ENCODE measurements at places on chromosomes 1 and 21.

GRCh38 chr21:34999397-34999941 lies 49.6 kb downstream of the RUNX1 start:
- H3K27me3 ChIP-seq: no peaks in the 10 kb centered on the region
- H3K4me3 ChIP-seq: no peak overlapping the region
- no peak for DNase-seq
- H3K4me1 ChIP-seq: peaks cover 29% of the 10 kb centered on the region
- peak overlapping the region; percentile 3 for H3K27ac ChIP-seq

DNA sequence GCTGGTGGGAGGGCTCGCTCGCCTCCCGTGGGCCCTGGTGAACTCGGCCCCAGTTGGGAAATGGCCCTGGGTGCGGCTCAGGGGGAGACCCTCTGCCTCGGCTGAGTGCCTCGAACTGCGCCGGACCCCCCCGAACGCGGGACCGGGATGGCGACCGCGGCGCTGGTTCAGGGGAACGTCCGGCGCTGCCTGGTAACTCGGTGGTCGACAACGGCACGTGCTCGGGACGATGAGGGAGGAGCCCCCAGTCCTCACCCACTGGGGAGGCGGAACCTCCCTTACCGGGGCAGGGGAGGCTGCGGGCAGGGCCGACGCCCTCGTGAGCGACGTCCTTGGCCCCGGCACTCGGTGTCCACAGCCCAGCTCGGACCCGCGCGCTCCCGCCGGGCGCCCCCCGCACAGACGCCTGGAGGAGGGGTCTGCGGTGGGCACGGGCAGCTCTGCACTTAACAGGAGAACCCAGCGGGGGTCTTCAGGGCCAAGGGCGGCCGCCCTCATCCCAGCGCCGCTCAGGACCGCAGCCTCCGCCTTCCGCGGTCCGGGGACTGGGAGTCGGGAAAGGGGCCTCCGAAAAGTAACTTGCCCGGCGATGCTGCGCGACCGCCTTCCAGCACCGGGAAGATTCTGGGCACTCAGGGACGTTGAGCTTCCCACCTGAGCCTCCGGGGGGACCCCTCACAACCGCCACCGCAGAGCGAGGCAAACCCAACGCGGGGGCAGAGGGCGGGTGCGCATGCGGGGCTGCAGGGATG lies 1.7 kb downstream of the HES4 start:
- no peaks in the 10 kb centered on the region for H3K36me3 ChIP-seq
- no peak overlapping the region for H3K4me3 ChIP-seq
- peaks cover 46% of the 10 kb centered on the region for H3K4me1 ChIP-seq
- no peak for DNase-seq
- H3K27me3 ChIP-seq: peaks cover 60% of the 10 kb centered on the region

- peaks cover 12% of the 10 kb centered on the region for H3K4me1 ChIP-seq
- H3K27ac ChIP-seq: no peak overlapping the region
- no peak overlapping the region for H3K4me3 ChIP-seq
- H3K27me3 ChIP-seq: no peaks in the 10 kb centered on the region
These were observed 61.4 kb upstream of the S1PR1 start for GRCh38 chr1:101175466-101175865.

- no peaks in the 10 kb centered on the region for H3K27me3 ChIP-seq
- no peaks in the 10 kb centered on the region for H3K36me3 ChIP-seq
- H3K27ac ChIP-seq: no peak overlapping the region
- no peak overlapping the region for H3K4me3 ChIP-seq
- no peak for DNase-seq
These were observed 67.9 kb upstream of the ZNF648 start for GRCh38 chr1:182129398-182129797.

GRCh38 chr1:21499283-21499950 lies 9.8 kb upstream of the ALPL start:
- H3K4me1 ChIP-seq: no peaks in the 10 kb centered on the region
- H3K4me3 ChIP-seq: no peak overlapping the region
- H3K36me3 ChIP-seq: no peaks in the 10 kb centered on the region
- no peak for DNase-seq
- no peaks in the 10 kb centered on the region for H3K27me3 ChIP-seq

GRCh38 chr1:79363430-79363829 lies 356.9 kb upstream of the ADGRL4 start:
- no peak overlapping the region for H3K27ac ChIP-seq
- H3K36me3 ChIP-seq: no peaks in the 10 kb centered on the region
- H3K4me3 ChIP-seq: no peak overlapping the region
- no peaks in the 10 kb centered on the region for H3K4me1 ChIP-seq

DNA sequence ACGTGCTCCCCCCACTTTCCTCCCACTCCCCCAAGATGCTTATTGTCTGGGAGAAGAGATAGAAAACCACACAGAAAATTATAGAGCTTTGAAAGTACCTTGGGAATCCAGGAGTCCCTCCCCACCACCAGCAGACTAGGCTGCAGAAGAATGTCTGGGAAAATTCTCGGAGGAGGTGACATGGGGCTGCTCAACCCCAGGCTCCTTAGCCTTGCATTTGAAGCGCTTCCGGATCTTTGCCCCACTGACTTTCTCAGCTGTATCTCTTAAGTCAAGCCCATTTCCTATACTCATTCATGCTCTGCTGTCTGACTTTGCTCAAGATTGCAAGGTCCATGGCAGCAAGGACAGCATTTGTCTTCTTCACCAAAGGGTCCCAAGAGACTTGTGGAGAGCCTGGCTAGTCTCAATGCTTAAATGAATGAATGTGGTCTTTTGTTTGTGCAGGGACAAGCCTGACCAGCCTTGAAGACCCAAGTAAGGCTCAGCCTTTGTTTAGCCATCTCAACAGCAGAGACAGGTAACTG lies 38.0 kb downstream of the DNTTIP2 start:
- no peak overlapping the region for H3K4me3 ChIP-seq
- peaks cover 6% of the 10 kb centered on the region for H3K4me1 ChIP-seq
- H3K36me3 ChIP-seq: no peaks in the 10 kb centered on the region
- H3K27ac ChIP-seq: no peak overlapping the region
- no peak for DNase-seq

GRCh38 chr1:12406211-12407021 lies 176.6 kb downstream of the VPS13D start:
- no peak overlapping the region for H3K4me3 ChIP-seq
- no peak for DNase-seq
- no peak overlapping the region for H3K27ac ChIP-seq
- H3K27me3 ChIP-seq: no peaks in the 10 kb centered on the region

DNA sequence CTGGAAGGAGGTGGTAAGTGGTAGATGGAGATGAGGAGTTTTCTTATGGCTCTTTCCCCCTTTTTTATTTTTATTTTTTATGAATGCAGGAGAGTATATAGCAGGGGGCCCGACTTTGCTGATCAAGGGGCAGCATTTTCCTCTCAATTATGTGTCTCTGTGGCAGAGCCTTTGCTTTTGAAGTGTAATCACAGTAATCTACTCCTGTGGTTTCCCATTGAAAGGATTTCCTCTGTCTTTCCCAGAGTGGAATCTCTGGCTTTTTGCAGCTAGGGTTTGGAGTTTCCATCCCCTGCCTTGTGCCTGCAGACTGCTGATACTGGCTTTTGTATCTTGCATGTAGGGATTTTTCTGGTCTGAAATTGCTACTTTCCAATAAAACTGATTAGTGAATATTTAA lies 29.1 kb downstream of the ARID1A start:
- no peak overlapping the region for H3K4me3 ChIP-seq
- H3K36me3 ChIP-seq: peaks cover 6% of the 10 kb centered on the region
- DNase-seq: no peak
- H3K27ac ChIP-seq: peak overlapping the region; percentile 21
- peaks cover 66% of the 10 kb centered on the region for H3K4me1 ChIP-seq
- H3K27me3 ChIP-seq: no peaks in the 10 kb centered on the region

GRCh38 chr1:116492358-116492811 lies 78.4 kb downstream of the CD58 start:
- H3K4me1 ChIP-seq: no peaks in the 10 kb centered on the region
- no peak for DNase-seq
- no peaks in the 10 kb centered on the region for H3K36me3 ChIP-seq

- no peak overlapping the region for H3K27ac ChIP-seq
- no peaks in the 10 kb centered on the region for H3K36me3 ChIP-seq
- no peaks in the 10 kb centered on the region for H3K4me1 ChIP-seq
- H3K27me3 ChIP-seq: no peaks in the 10 kb centered on the region
- no peak for DNase-seq
- H3K4me3 ChIP-seq: no peak overlapping the region
These were observed 141.3 kb upstream of the IGSF21 start for GRCh38 chr1:17966341-17966740.

GRCh38 chr1:166999500-167000055 lies 10.5 kb downstream of the MAEL start:
- H3K27ac ChIP-seq: no peak overlapping the region
- DNase-seq: no peak
- no peaks in the 10 kb centered on the region for H3K27me3 ChIP-seq
- no peak overlapping the region for H3K4me3 ChIP-seq

DNA sequence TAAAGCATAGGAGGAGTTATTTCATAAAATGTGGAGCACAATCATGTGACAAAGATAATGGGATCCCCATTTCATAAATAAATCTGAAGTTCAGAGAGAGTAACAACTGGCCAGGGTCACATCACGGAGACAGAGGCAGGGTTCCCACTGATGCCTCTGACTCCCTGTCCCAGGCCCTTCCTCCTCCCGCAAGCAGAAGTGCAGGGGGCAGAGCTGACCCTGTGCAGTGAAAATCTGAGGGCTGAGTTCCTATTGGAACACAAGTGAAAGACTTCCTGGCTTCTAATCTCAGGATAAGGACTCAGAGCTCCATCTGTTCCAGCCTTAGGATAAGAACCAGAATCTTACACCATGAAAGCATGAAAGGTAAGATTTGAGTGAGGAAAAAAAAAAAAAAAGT lies 22.0 kb downstream of the SELL start:
- no peaks in the 10 kb centered on the region for H3K36me3 ChIP-seq
- H3K4me1 ChIP-seq: peaks cover 43% of the 10 kb centered on the region
- no peaks in the 10 kb centered on the region for H3K27me3 ChIP-seq

DNA sequence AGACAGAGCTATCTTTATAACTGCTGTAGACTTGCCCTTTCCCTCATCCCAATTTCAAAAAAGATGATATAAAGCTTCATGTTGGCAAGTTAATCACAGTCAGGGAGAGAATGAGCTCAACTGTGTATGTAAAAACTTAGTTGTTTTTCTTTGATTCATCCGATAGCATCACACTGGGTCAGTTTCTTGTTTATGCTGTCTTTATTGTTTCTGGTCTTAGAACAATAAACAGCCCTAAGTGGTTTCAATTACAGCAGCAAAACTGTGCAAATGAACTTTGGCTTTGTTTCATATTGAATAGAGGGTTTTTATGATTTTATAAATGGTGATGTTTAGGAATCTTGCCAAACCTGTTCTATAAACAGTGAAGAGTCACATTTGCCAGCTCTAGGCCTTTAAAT lies 423.8 kb upstream of the CXADR start:
- no peaks in the 10 kb centered on the region for H3K4me1 ChIP-seq
- DNase-seq: no peak
- H3K27me3 ChIP-seq: no peaks in the 10 kb centered on the region
- no peaks in the 10 kb centered on the region for H3K36me3 ChIP-seq
- H3K4me3 ChIP-seq: no peak overlapping the region
- H3K27ac ChIP-seq: no peak overlapping the region

DNA sequence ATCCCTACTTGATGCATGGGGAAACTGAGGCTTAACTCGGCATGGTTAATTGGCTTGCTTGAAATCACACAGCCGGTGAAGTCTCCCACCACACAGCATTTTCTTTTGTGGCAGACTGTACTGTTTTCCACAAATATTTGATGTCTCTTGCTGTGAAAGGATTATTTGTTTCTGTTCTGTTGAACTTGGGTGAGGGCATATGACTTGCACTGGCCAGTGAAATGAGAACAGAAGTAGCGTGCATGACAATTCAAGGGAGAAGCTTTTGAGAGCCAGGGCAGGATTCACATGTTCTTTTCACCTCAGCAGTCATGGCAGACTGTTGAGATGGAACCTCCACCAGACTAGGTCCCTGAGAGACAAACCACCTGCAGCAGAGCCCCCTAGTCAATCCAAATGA lies 11.7 kb upstream of the AK2 start:
- DNase-seq: no peak
- no peak overlapping the region for H3K27ac ChIP-seq
- H3K4me3 ChIP-seq: no peak overlapping the region
- H3K27me3 ChIP-seq: no peaks in the 10 kb centered on the region
- no peaks in the 10 kb centered on the region for H3K36me3 ChIP-seq
- H3K4me1 ChIP-seq: peaks cover 6% of the 10 kb centered on the region

DNA sequence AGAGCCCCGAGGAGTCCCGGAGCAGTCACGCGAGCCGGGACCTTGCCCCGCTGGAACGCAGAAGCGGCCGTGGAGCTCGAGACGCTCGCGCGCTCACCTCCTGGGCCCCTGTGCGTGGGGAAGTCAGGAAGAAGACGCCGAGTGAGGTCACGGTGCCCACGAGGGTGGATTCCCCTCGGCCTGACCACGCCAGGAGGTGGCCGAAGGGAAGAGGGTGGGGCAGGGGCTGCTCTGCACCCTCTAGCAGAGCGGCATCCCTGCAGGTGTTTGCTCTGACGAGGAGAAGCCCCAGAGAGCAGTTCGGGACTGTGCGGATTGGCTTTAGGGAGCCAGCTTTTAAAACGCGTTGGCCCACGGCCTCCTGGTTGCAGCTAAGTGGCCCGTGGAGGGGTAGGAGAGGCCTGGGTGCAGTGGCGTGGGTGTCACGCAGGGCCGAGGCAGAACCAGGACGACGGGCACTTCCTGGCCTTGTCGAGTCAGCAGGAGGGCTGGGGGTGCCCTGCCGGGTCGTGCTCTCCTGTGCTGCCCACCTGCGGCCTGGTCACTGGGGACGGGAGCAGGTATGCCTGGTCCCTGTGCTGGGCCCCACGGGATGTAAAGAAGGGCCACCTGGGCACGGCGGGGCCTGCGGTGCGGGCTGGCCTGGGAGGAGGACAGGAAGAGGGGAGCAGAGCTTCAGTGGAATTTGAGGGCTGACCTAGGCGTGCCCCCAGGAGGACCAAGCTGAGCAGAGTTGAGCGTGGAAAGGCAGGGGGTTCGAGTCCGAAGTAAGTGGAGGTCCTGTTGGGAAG lies 1.0 kb downstream of the PDXK start:
- H3K36me3 ChIP-seq: peaks cover 12% of the 10 kb centered on the region
- peaks cover 17% of the 10 kb centered on the region for H3K4me1 ChIP-seq
- no peak for DNase-seq
- no peaks in the 10 kb centered on the region for H3K27me3 ChIP-seq

GRCh38 chr1:35506960-35507912 lies 50.0 kb downstream of the KIAA0319L start:
- no peaks in the 10 kb centered on the region for H3K36me3 ChIP-seq
- peak overlapping the region; percentile 68 for H3K27ac ChIP-seq
- H3K4me1 ChIP-seq: peaks cover 35% of the 10 kb centered on the region
- peak overlapping the region; percentile 15 for H3K4me3 ChIP-seq
- H3K27me3 ChIP-seq: no peaks in the 10 kb centered on the region
- DNase-seq: no peak

DNA sequence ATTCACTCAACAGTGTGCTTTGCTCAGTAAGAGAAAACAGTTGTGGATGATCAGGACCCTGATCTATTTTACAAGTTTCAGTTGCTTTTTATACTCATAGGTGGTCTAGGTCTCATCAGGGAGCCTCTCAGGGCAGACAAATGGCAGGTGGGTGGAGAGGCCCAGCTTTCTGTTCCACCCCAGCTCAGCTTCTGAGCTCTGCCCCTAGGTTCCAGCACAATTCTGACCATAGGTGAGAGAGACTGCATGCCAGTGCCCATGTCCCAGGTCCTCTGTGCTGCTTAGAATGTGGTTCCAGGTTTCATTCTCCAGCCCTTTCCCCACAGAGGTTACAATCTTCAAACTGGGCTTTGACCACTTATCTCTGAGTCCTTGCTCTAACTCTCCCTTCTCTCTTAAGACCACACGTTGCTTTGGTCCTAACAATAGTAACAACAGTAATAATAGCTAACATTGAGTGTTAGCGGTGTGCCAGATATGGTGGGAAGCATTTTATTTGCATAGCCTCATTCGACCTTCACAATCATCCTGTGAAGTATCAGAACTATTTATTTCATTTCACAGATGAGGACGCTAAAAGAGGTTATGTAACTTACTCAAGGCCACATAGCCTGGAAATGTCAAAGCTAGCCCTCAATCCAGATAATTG lies 19.6 kb upstream of the DUSP10 start:
- H3K27me3 ChIP-seq: no peaks in the 10 kb centered on the region
- no peaks in the 10 kb centered on the region for H3K36me3 ChIP-seq
- DNase-seq: no peak
